Activated T-cell treated with anti-CD3 and anti-CD28 coated beads for 4 hours (primary cell): ENCODE measurements at places on chromosomes 6 and 20.

DNA sequence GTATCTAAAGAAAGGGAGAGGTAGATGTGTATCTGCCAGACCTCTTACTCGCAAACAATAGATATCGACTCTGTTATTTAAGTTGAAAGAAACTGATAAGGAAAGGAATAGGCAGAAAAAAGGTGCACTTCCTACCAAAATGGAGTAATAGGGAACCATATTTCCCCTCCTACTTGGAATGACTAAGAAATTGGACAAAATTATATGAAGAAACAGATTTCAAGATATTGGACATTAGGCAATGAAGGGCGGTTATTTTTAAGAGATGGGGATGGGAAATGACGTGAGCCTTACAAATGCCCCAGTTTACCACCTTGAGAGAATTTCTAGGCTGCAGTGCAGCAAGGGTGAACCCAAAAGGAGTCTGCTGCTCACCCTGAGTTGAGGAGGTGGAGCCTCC, 108.9 kb downstream of the ADTRP start:
- DNase-seq: no peak

DNA sequence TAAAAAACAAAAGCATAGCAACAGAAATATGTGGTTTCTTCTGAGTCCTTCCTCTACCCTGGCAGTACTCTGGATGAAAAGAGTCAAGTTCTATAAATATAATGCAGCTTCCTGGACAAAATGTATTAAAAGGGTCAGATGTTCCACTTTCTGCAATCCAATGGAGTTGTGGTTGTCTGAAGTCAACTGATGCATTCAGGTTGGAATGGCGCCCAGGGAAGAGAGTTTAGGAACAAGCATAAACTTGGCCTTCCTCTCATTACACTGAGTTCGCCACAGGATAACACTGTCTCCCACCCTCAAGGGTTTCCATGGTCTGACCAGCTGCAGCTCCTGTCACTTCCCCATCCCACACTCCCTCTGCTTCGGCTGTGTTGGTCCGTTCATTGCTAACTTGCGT, 66.4 kb downstream of the PLEKHG1 start:
- DNase-seq: no peak

DNA sequence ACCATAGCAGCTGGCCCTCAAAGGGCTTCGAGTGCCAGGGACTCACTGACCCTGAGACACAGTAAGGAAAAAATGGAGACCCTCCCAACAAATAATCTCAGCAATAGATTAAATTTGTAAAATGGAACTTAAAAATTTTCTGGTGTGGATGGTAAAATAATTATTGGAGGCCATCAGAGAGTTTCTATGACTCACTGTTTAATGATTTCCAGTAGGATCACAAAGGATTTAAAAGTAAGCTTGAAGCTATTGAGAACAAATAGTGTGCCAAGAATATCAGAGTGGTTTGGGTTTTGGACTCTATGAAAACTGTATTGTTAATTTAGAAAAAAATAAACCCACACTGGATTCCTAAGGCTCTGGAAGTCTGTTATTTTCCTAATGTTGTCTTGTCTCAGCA, 115.2 kb upstream of the AKIRIN2 start:
- DNase-seq: no peak

GRCh38 chr20:35902545-35902941, 51.8 kb downstream of the SCAND1 start:
- DNase-seq: no peak

DNA sequence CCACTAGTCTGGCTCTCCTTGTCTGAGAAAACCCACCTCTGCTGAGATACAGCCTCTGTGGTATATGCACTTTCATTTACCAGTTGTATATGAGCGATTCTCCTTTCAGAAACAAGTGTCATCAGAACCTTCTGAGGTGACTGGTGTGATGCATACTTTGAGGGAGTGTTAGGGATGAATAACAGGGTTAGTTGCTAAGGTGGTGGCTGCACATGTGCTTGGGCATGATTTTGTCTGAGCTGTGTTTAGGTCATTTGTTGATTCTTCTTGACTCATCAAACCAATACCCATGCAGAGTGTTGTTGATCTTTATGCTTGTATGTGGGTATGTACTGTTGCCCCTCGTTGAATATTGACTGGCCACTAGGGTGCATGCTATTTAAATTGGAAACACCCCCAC, 25.7 kb downstream of the DTD1 start:
- no peak for DNase-seq

GRCh38 chr6:33820784-33821520, 17.1 kb upstream of the MLN start:
- DNase-seq: no peak

- DNase-seq: no peak
Observed at GRCh38 chr20:63150391-63150898, 65.5 kb downstream of the YTHDF1 start.

GRCh38 chr6:132760256-132760655, 2.6 kb upstream of the VNN2 start:
- no peak for DNase-seq

GRCh38 chr20:18904624-18905023, 91.0 kb downstream of the SCP2D1 start:
- DNase-seq: no peak

- no peak for DNase-seq
Observed at GRCh38 chr6:154672086-154672485, 61.1 kb upstream of the SCAF8 start.

- DNase-seq: no peak
Observed at GRCh38 chr20:44594730-44595129, 12.4 kb downstream of the PKIG start.

DNA sequence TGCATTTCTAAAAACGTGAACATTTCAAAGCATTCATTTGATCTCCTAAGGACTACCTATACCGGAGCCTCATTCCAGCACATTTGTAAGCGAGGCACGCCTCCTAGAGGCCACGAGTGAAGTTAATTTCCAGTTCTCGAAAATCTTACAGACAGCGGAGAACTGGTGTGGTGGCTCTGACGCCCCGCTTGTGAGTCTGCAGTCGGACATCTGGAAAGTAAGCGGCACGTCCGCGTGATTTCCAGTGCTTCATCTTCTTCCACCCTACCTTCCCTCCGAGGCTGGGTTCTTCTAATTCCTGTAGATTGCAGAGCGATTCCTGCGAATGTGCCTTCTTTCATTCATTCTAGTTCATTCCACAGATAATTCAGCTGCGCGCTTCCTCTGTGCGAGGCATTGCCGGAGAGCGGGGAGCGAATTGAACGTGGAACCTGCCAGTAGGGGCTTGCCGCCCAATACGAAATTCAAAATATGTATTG, 810 bp upstream of the PRIM2 start:
- DNase-seq: peak; percentile 75

- DNase-seq: peak; percentile 48
Observed at GRCh38 chr20:380763-381580, 412 bp downstream of the TRIB3 start.

DNA sequence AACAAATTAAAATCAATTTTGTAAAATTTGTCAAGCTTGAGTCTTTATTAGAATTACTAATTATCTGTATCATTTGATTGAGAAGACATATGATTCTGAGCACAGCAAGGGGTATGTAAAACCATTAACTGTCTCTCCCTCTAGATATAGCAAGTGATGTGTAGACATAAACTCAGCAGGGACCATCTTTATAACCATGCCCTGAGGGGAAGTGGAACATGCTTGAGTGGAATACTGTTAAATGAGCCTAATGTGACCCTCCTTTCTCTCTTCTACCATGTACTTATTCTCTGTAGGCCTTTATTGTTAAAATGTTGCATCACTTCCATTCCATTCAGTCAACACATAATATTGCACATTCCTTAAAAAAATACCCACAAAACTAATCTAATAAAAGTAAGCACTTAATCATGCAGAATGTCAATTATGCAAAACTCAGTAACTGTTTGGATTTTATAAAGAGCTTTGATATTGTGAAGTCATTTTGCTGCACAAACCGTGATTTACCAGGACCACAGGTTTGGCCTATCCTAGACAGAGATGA, 896.6 kb upstream of the MANEA start:
- no peak for DNase-seq

GRCh38 chr6:19869464-19869863, 32.3 kb downstream of the ID4 start:
- DNase-seq: no peak

GRCh38 chr6:1766654-1767053, 156.9 kb downstream of the FOXC1 start:
- DNase-seq: no peak

DNA sequence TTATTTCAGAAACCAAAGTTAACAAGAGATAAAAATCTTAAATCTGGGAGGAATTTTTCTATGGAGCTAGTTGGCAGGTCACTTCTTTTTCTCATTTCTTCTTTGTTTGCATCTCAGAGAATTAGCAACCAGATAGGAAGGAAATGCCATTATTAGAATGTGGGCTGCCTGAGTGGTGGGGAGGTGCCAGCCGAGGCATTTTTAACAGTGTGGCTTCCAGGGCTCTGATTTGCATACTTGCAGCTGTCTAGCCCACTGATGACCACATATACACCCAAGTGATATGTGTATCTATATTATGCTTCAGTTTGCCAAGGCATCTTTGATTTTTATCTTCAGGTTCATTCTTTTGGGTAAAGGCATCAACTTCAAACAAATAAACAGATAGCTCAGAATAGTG, 206.7 kb downstream of the CLIC5 start:
- no peak for DNase-seq

GRCh38 chr6:121857551-121857950, 422.1 kb downstream of the GJA1 start:
- no peak for DNase-seq

GRCh38 chr20:2603816-2604505, 48.5 kb upstream of the NOP56 start:
- no peak for DNase-seq

DNA sequence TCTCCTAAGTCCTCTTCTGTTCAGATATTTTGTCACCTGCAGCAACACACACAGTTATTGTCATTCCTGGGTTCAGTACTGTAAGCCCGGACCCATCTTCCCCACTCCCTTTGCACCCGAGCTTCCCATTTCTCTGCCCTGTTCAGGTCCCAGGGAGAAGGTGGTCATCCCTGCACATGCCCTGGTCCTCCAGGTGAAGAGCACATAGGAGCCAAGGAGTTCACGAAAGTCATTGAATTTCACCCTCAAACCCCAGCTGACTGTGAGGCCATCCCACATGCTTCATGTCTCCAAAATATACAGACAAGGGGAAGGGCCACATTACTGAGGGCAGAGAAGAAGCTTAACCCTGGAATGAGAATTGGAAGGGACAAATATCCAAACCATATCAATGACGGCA, 8.1 kb downstream of the HLA-DPA1 start:
- DNase-seq: no peak

- DNase-seq: no peak
Observed at GRCh38 chr20:46139266-46139889, 21.3 kb downstream of the CD40 start.

DNA sequence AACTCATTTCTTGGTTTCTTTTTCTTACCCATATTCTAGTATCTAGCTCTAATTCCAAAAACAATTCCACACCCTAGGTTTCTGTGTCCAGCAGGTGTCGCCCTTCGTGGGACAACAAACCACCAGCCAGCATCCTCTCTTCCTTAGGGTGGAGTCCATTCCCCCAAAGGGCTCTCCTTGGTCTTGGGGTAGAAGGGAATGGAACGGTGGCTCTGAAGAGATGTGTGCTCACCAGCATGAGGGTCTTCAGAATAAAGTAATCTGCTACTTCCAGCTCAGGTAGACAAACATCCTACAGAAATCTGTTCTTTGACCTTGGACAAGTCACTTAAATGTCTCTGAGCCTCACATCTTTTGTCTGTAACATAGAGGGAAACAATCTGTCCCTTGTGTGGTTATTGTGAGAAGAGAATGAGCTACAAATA, 7.2 kb downstream of the HLA-DMB start:
- DNase-seq: peak; percentile 74

GRCh38 chr20:12207875-12208274, 290.2 kb downstream of the BTBD3 start:
- no peak for DNase-seq

DNA sequence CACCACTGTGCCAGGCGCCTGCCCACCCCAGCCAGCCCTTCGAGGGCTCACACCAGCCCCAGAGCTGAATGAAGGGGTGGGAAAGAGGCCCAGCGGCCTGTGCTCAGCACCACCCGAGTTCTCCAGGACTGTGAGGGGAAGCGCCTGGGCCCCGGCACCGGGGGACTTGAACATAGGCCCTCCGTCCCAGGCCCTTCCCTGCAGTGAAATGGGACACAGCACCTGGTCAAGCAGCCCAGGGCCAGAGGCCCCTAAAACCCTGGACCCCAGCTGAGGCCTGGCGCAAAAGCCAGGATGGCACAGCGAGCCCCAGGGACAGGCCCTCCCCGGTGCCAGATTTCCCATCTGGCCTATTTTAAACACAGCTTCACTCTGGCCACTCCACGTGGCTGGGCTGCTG, 4.0 kb downstream of the KCNQ2 start:
- no peak for DNase-seq

GRCh38 chr20:11248011-11248409, 574.2 kb upstream of the JAG1 start:
- DNase-seq: no peak

GRCh38 chr20:16714242-16714641, 15.6 kb upstream of the SNRPB2 start:
- DNase-seq: no peak

DNA sequence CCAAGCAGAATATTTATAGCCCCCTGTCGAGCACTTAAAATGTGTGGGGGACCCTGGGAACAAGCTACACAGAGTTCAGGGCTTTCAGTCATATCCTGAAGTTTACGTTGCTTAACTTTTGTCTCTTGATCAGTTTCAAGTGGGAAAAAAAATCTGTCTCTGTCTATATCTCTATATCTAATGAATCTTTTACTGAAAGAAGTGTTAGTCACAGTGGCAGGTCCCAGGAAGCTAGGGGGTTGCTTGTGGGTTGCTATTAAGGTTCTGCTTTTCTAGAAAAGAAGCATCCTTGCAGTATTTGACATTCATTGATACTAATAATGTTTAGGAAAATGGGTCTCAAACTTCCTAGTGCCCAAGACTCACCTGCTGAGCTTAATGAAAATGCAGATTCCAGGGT, 76.7 kb upstream of the CLDN20 start:
- DNase-seq: no peak

GRCh38 chr6:150452428-150453243, 83.8 kb downstream of the IYD start:
- no peak for DNase-seq

- DNase-seq: no peak
Observed at GRCh38 chr6:116059713-116060571, 749 bp downstream of the FRK start.
